ENCODE measurements at places on chromosomes 16 and 17. TPM values are rescaled to one million over a fixed set of nuclear protein-coding genes. Genes with fewer than 3 reads are reported as not detected.

DNA sequence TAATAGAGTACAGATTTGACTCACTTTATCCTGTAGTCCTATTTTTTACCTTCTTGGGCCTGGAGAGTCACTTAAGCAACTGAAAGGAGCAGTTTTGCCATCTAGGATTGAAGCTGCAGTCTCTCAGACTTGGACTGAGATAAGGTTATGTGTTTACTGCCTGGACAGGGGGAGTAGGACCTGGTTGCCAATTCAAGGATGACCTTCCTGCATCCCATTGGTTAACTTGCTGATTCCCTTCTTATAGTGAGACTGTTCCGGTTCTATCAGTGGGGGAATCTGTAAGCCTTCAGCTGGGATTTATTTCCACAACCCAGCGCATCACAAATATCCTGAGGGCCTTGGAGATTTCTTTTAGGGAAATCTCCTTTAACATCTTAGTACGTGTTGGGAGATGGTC, 2.9 kb downstream of the UBN1 start:
- no peak for DNase-seq
- H3K4me3 ChIP-seq = no peak overlapping the region
- no peaks in the 10 kb centered on the region for H3K27me3 ChIP-seq
- peaks cover 40% of the 10 kb centered on the region for H3K4me1 ChIP-seq
- H3K36me3 ChIP-seq = peaks cover 11% of the 10 kb centered on the region
- no peak overlapping the region for H3K27ac ChIP-seq

DNA sequence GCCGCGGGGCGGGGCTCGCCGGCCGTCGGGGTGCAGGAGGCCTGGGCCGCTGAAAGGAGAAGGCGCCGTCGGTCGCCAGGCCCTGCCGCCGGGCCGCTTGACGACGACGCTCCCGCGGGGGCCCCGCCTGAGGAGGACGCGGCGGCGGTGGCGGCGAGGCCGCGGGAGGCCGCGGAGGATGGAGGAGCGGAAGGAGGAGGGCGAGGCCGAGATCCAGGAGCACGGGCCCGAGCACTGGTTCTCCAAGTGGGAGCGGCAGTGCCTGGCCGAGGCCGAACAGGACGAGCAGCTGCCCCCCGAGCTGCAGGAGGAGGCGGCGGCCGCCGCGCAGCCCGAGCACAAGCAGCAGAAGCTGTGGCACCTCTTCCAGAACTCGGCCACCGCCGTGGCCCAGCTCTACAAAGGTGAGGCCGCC, 430 bp downstream of the HAPSTR1 start:
- H3K36me3 ChIP-seq = peaks cover 29% of the 10 kb centered on the region
- no peaks in the 10 kb centered on the region for H3K27me3 ChIP-seq
- DNase-seq = no peak

Gene KRTAP3-1
- not detected for total RNA-seq

GRCh38 chr16:2392025-2392424, 37.2 kb upstream of the CCNF start:
- no peak for DNase-seq
- no peaks in the 10 kb centered on the region for H3K36me3 ChIP-seq
- H3K27me3 ChIP-seq = no peaks in the 10 kb centered on the region
- no peaks in the 10 kb centered on the region for H3K4me1 ChIP-seq

DNA sequence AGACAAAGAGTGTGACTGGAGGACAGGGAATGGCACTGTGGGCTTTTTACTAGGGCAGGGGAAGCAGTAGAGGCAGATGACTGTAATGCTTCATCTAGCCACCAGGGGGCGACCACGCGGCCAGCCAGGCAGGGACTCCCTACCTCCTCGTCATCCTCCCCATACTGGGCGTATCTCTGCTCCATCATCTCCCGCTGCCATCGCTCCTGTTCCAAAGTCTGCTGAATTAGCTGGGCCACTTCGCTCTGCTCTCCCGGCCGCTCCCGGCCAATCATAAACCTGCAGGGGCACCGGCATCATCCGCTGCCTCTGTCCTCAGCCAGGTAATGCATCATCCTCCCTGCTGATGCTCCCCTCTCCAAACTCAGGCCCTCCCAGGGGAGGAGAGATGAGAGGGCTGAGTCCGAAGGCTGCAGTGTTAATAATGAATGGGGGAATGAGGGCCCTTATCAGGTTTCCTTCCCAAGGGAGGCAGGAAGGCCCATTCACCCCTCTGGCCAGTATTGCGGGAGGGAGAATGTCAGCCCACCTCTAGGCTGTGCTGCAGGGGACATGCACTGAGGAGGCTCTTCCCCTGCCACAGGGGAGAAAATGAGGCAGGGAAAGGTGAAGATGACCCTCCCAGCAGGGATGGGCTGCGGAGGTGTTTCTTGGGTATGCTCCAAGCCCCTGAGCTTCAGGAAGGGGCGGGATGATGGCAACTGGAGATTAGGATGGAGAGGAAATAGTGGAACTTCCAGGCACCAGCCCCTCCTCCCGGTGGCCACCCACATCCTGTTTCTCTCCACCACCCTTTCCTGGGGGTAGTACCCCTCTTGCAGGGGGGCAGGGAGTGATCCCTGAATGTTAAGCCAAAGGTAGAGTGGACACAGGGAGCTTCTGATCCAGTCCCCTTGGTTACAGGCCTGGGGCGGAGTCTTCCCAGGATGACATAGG, 10.3 kb upstream of the SAMD14 start:
- H3K36me3 ChIP-seq = peaks cover 98% of the 10 kb centered on the region
- DNase-seq = peak; percentile 63
- no peak overlapping the region for H3K4me3 ChIP-seq
- H3K4me1 ChIP-seq = peaks cover 9% of the 10 kb centered on the region
- peak overlapping the region; percentile 13 for H3K27ac ChIP-seq
- H3K27me3 ChIP-seq = no peaks in the 10 kb centered on the region

Gene CFAP97D1
- 0.15 TPM for total RNA-seq

Gene TBC1D3I
- 0.17 TPM for total RNA-seq

Gene SLC46A1
- total RNA-seq = 17.8 TPM

DNA sequence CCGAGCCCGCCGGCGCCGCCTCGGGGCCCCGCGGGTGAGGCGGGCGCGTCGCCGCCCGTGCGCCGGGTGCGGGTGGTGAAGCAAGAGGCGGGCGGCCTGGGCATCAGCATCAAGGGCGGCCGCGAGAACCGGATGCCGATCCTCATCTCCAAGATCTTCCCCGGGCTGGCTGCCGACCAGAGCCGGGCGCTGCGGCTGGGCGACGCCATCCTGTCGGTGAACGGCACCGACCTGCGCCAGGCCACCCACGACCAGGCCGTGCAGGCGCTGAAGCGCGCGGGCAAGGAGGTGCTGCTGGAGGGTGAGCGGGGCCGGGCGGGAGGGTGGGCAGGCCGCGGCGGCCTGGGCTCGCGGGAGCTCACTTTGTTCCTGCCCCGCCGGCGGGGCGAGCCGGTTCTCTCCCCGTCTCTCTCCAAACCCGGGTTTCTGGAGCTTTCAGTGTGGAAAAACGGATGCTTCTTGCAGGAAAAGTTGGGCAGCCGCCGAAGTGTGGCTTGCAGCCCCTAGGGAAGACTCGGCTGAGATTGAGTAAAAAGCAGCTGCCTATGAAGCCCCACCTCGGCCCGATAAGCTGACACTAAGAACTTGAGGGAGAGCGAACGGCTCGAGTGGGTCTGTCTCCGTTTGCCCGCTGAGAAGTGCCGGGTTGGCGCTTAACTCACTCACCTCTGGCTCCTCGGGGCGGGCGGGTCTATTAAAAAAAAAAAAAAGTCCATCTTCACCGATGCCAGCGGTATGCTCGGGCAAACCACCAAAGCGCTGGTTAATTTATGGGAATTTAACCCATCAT, 677 bp downstream of the SNTB2 start:
- peak overlapping the region; percentile 82 for H3K27ac ChIP-seq
- peaks cover 23% of the 10 kb centered on the region for H3K4me1 ChIP-seq
- H3K36me3 ChIP-seq = no peaks in the 10 kb centered on the region
- H3K27me3 ChIP-seq = no peaks in the 10 kb centered on the region
- peak overlapping the region; percentile 71 for H3K4me3 ChIP-seq
- DNase-seq = no peak

- no peak overlapping the region for H3K27ac ChIP-seq
- H3K4me1 ChIP-seq = no peaks in the 10 kb centered on the region
- H3K27me3 ChIP-seq = no peaks in the 10 kb centered on the region
- H3K36me3 ChIP-seq = no peaks in the 10 kb centered on the region
- no peak overlapping the region for H3K4me3 ChIP-seq
Observed at GRCh38 chr16:14168146-14168545, 97.0 kb downstream of the MRTFB start.

Gene TLCD2
- 1.8 TPM for total RNA-seq

DNA sequence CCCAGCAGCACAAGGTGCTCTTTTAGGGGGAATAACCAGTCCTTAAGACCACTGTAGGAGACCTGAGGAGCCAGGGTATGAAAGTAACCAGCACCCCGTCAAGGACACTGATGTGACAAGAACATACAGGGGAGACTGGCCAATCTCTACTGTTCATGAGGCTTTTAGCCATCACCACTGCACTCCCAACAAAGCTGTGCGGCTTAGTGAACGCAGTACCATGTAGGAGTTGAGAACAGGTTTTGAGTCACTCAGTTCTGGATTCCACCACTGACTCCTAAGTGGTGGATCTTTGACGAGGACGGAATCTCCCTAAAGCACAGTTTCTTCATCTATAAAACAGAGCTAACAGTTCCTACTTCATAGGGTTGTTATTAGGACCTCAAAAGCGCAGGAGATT, 26.8 kb downstream of the COG4 start:
- no peak for DNase-seq
- H3K4me1 ChIP-seq = no peaks in the 10 kb centered on the region
- H3K27ac ChIP-seq = no peak overlapping the region
- peaks cover 18% of the 10 kb centered on the region for H3K36me3 ChIP-seq
- no peaks in the 10 kb centered on the region for H3K27me3 ChIP-seq
- no peak overlapping the region for H3K4me3 ChIP-seq

DNA sequence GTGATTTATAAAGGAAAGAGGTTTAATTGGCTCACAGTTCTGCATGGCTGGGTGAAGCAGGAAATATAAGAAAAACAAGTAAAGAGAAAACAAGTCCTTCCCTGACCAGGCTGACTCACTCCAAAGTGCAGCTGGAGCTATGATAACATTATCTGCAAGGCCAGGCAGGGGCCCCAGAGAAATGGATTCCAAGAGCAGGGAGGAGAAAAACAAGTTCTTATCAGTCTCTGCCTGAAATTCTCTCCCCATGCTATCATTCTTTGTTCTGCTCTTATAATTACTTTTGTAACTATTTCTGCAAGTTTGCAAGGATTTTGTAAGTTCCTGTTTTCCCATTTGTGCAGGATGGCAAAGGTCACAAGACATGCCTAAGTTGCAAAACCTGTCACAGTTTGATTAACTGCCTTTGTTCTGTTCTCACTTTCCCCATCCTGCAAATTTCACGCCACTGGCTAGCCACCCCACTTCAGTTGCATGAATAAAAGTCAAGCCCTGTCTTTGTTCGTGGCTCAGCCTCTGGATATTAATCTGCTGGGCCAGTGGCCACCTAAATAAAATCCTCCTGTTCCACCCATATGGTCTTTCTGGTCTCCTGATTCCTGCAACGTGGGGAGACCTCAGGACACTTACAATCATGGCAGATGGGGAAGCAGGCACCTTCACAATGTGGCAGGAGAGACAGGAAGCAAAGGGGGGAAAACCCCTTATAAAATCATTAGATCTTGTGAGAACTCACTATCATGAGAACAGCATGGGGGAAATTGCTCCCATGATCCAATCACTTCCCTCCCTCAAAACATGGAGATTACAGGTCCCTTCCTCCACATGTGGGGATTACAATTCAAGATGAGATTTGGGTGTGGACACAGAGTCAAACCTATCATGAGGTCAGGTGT, 13.1 kb downstream of the ABCA9 start:
- no peak for DNase-seq
- no peaks in the 10 kb centered on the region for H3K27me3 ChIP-seq
- no peaks in the 10 kb centered on the region for H3K36me3 ChIP-seq
- H3K4me1 ChIP-seq = peaks cover under 1% of the 10 kb centered on the region
- H3K27ac ChIP-seq = no peak overlapping the region
- no peak overlapping the region for H3K4me3 ChIP-seq

DNA sequence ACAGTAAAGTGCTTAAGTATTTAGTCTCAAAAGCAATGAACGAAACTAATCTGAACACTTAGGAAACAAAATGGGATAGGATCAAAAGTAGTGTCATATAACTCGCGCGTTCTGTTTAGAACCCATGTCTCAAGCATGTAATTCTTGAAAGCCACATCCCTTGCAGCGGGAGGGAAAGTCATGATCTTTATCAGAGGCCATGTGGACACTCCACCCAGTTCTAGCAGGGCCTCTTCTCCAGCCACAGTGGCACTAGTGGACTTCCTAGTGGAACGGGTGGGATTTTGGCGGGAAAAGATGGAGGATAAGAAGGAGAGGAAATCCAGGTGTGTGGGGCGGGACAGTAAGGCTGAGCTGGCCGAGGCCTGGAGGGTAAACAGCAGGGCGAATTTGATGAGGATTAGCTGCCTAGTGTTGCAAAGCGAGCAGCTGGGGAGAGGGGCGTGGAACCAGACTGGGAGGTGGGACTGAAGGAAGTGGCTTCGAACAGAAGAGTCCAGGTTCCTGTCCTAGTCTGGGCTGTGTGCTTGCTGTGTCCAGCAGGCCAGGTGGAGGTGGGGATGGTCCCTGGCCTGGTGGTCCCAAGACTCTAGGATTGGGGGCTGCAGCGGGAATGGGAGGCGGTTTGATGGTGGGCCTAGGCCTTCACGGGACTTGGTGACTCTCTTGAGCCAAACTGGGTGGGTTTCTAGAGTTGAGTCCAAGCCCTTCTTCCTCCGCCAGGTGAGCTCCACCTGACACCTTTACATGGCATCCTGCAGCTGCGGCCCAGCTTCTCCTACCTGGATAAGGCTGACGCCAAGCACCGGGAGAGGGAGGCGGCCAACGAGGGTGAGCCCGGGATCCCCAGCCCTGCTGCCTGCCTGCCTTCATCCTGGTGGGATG, 15.9 kb downstream of the POLR3E start:
- H3K36me3 ChIP-seq = peaks cover 28% of the 10 kb centered on the region
- DNase-seq = no peak
- H3K4me3 ChIP-seq = no peak overlapping the region
- H3K4me1 ChIP-seq = no peaks in the 10 kb centered on the region
- H3K27me3 ChIP-seq = no peaks in the 10 kb centered on the region
- no peak overlapping the region for H3K27ac ChIP-seq

- DNase-seq = no peak
- H3K27me3 ChIP-seq = no peaks in the 10 kb centered on the region
- peaks cover 48% of the 10 kb centered on the region for H3K4me1 ChIP-seq
- no peak overlapping the region for H3K27ac ChIP-seq
- peaks cover 37% of the 10 kb centered on the region for H3K36me3 ChIP-seq
- no peak overlapping the region for H3K4me3 ChIP-seq
Observed at GRCh38 chr17:77312061-77312701, 171.4 kb downstream of the SEC14L1 start.

Gene FAM171A2
- total RNA-seq = 18.0 TPM

DNA sequence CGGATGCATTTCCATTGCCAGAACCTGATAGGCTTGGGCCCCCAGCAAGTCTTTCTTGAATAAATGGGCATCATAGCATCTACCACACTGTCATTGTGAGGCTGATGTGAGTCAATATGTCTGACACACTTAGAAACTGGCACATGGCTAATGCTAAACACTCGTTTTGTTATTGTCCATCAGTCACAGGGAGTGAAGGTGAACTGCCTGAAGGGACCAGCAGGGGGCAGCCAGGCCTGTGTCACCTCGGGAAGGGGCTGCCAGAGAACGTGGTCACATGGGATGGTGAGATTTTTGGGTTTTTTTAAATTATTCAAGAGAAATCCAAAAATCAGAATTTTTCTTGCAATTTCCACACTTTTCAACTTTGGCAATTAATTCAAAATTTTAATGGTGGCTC, 831 bp upstream of the RCVRN start:
- H3K4me1 ChIP-seq = no peaks in the 10 kb centered on the region
- H3K27me3 ChIP-seq = peaks cover 4% of the 10 kb centered on the region
- no peak overlapping the region for H3K4me3 ChIP-seq
- peak; percentile 26 for DNase-seq
- H3K27ac ChIP-seq = no peak overlapping the region
- no peaks in the 10 kb centered on the region for H3K36me3 ChIP-seq

GRCh38 chr16:49516382-49517036, 142.9 kb downstream of the C16orf78 start:
- no peak overlapping the region for H3K27ac ChIP-seq
- peaks cover 16% of the 10 kb centered on the region for H3K27me3 ChIP-seq
- H3K36me3 ChIP-seq = no peaks in the 10 kb centered on the region
- H3K4me1 ChIP-seq = no peaks in the 10 kb centered on the region
- DNase-seq = no peak

Data from HCT116 (cell line).